Cardiac fibroblast (primary cell): ENCODE measurements at places on chromosomes 6 and 20.

DNA sequence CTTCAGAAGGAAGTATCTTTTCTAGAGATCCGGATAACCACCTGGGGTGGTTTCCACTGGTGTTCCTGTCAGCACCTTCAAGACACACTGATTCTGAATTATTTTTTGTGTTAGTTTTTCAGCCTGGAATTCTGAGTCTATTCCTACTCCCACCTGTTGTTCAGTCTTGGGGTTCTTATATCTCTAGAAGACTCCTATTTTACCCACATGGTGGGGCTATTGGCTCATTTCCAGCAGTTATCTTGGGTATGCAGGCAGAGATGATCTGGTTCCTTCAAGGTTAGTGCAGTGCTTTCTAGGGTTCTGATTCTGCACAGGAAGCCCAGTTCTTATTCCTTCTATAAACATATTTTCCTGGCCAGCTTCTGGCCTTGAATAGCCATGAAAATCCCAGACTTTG is 175.6 kb upstream of the PDE7B start:
- peak; percentile 55 for DNase-seq

DNA sequence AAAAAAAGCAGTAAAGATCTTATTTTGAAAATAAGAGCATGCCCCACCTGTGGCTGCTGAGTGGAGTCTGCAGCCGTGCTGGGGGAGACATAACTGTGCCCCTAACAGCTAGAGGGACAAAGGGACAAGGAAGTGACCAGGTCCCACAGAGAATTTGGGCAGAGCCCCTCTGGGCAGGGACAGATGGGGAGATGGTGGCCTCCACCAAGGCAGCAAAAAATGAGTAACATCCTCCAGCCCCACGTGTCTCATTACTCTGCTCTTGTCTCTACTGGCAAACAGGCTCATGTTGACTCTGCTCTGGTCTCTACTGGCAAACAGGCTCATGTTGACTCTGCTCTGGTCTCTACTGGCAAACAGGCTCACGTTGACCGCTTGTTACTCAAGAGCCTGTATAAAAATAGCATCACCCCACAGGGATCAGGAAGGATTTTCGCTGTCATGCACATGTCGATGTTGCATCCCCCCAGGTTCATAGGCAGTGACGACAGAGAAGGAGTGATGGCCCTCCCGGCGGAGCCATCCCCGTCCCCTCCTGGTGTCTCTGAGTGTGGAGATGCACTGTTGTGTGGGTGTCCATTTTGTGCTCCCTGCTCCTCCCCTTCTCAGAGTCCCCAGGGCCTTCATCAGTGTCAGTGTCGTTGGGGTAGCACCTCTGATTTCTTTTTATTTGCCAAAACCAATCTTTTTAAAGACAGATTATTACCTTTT is 17.3 kb upstream of the PCMTD2 start:
- DNase-seq: no peak

- DNase-seq: peak; percentile 44
Observed at GRCh38 chr6:124294574-124295200, 491.0 kb downstream of the NKAIN2 start.

DNA sequence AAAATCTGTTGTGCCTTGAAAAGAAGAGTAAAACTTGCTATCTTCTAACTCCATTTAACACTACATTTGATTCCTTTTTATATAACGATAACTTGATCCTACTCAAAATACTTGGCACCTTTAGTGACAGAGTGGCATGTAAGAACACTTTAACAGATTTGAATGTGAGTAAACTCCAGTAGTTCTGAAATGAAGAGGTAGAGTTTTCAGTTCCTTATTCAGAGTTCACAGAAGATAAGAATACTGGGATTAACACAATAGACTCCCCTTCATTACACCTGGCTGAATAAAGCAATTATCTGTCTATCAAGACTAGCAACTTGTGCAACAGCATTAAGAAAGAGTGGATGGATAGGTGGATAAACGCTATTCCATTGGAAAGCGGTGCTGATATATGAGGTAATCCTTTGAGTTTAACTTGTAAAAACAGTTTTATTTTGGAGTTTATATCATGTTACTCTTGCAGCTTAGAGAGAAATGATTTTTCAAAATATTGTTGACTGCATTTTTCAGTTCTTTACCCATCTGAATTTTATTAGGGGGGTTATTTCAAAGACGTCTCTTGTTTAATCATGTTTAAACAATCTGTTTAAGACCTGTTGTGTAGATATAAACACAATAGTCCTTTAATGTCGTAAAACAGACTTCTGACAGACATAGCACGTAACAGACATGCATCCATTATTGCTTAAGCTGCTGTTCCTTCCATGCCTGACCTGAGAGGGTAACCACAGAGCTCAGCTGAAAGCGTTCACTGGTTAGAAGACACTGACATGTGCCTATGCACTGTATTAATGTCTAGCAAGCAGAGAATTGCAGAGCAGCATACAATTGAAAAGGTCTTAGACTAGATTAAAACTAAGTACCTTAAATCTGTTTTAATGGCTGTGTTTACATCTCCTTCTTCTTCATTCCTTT is 102.4 kb upstream of the SUPT3H start:
- DNase-seq: peak; percentile 64

GRCh38 chr6:160135907-160136655 is 14.5 kb downstream of the SLC22A1 start:
- DNase-seq: no peak

- DNase-seq: no peak
Observed at GRCh38 chr6:83443516-83443915, 12.7 kb upstream of the ME1 start.

DNA sequence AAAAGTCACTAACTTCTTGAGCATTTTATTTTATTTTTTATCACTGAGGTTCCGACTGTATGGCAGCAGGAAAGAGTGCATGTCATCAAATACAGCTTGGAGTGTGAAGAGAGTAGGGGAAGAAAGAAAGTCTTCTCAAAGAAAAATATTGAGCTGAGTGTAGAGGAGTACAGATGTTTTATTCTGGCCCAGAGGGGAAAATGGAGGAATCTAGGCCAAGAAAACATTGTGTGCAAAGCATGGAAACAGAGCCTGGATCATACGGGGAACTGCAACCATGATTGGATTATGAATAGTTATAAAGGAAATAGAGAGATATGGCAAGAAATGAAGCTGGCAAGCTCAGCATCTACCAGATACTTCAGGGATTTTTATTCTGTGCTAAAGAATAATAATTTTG is 104.2 kb upstream of the SCGN start:
- DNase-seq: no peak

DNA sequence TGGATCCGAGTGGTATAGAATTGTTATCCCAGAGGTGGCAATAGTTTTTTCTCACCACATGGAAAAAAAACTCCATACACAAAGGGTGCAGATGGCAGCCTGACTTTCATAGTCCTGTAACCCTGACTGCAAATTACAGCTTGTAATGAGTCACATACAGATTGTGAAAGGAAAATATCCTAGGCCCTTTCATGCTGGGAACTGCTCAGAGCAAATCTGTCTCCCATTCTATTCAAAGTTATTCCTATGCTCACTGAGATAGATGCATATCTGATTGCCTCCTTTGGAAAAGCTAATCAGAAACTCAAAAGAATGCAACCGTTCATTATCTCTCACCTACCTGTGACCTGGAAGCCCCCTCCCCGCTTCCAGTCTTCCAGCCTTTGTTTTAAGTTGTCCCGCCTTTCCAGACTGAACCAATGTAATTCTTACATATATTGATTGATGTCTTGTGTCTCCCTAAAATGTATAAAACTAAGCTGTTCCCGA is 108.7 kb upstream of the MAP3K4 start:
- DNase-seq: peak; percentile 37

GRCh38 chr6:63245909-63246308 is 34.6 kb downstream of the FKBP1C start:
- DNase-seq: no peak

- no peak for DNase-seq
Observed at GRCh38 chr6:32431142-32431541, 8.5 kb upstream of the HLA-DRA start.

DNA sequence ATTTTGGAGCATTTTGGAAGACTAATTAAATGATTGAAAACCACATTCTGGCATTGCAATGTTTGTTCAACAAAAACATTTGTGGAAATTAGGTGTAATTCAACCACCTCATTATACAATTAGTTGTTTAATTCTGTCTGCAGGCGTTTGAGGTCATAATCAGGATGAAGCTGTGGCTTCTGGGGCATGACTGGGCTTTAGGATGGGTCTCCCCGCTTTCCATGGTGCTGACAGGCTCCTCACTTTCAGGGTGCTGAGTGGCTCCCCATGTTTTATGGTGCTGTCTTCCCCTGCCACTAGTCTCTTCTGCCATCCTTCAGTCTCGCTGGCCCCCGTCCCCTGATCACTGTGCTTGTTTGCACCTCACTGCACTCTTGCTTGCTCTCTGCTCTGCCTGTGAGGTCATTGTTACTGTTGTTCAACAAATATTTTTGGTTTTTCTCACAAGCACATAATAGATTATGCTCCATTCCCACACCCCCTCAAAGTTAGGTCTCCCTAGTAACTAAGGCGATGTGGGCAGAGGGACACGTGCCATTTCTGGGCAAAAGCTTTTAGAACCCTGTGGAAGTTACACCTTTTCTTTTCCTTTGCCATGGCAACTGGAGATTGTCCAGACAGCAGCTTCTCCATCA is 25.4 kb upstream of the ZNF831 start:
- DNase-seq: no peak

DNA sequence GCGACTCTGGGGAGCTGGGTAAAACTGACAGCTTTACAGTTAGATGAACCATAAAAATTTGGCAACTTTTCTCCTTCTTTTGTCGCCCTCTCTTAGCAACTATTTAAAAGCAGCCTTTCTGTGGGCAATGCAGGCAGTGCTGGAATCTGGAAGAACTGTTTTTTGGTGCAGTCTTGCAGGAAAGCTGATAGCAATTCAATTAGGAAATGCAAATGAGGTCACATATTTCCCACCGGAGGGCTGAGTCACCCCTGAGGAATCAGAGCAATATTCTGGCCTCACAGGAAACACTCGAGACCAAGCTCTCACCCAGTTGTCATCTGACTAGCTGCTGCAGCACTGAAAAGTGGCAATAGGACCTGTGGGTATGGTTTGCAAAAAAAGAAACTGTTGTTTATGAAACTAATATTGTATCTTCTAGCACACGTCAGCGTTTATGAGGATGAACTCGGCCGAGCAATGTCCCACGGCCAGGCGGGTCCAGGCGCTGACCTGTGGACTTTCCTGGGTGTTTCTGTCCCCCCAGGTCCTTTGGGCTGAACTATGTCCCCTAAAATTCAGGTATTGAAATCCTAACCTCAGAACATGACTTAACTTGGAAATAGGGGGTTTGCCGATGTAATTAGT is 312.3 kb downstream of the TAF4 start:
- peak; percentile 55 for DNase-seq

DNA sequence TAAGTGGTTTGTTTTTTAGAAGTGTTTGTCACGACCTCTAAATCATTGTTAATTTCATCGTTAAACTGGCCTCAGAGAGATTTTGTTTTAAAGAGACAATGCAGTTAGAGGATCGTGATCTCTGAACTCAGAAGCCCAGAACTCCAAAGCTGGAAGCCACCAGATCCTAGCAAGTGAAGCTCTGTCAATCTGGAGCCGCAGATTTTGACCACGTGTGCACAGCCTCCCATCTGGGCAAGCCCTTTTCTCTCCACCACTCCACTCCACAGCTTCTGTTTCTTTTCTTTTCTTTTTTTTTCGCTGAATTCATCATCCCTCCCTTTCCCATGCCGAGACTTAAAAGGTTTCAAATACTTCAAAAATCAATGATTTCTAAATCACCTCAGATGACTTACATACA is 142.2 kb upstream of the ESR1 start:
- no peak for DNase-seq

- no peak for DNase-seq
Observed at GRCh38 chr6:125751334-125751916, 2.0 kb downstream of the HEY2 start.

DNA sequence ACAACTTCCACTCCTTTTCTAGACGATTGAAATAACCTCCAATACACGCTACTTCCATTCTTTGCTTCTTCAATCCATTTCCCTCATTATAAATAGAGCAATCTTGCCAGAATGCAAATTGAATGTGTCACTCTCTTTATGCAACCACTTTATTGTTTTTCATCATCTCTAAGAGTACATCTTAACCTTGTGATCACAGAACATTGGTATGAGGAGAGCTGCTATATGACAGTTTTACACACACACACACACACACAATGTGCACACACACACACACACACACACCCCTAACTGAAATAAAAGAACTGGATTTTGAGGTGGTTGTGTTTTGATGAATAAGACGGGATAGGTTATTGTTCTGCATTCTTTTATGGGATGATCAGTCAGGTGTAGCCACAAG is 187.0 kb downstream of the HDGFL1 start:
- peak; percentile 78 for DNase-seq

- peak; percentile 64 for DNase-seq
Observed at GRCh38 chr6:10886691-10887502, at the start of gene SYCP2L. Gene SYCP2L, plus strand, starts transcription at chr6:10887052. Its CDS starts 75 bp downstream, at chr6:10887127.

DNA sequence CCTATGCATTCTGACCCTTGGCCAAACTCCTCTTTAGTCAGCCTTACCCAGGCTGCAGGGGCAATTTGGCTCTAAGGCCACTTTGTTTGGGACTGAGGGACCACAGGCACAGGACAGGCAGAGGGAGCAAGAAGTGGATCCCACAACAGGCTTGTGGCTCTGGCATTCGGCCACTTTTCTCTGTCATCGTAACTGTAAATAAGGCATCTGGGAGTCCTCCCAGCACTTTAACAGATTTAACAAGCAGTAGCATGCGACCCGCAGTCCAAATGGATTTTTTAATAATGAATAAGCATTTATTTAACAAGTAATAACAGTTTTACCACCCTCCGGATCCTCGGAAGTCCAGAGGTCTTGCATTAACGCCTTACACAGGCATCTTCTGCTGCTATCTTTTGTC is 16.1 kb upstream of the CDH22 start:
- no peak for DNase-seq

DNA sequence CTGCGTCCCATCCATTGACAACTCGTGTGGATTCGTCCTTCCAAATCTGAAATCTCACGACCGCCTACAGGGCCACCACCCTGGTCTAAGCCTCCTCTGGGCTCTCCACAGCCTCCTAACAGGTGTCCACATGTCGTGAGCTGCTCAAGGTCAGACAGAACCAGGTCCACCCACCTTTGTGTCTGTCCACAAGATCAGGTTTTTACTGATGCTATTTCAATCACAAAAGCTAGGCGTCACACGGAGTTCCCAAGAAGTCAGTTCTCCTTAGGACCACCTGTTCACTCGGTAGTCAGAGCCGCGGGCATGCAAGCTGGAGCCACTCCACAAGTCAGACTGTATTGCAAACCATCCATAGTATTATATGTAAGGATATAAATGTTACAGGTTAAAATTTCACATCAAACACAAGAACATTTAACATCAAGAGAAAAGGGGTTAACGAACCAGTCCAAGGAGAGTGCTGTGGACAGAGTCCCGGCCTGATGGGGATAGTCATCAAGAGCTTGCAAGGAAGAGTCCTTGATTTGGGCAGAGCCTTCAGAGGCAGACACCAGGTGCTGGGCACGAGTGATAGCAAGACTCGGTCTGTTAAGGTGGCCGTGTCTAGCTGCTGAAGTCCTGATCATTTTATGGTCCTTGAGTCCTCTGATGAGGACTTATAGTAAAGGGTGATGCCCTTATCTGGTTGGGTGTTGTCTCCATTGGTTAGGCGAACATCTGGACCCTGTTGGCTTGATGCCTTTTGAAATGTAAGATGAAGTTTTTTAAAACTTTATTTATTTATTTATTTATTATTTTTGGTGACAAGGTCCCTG is 731 bp upstream of the DNPH1 start:
- no peak for DNase-seq
